IMR-90 (cell line): ENCODE measurements at places on chromosomes 5 and 9. TPM values are rescaled to one million over a fixed set of nuclear protein-coding genes. Genes with fewer than 3 reads are reported as not detected.

Gene SLC6A7
- total RNA-seq = under 0.01 TPM in 1 of 2 replicates, not detected in the other

DNA sequence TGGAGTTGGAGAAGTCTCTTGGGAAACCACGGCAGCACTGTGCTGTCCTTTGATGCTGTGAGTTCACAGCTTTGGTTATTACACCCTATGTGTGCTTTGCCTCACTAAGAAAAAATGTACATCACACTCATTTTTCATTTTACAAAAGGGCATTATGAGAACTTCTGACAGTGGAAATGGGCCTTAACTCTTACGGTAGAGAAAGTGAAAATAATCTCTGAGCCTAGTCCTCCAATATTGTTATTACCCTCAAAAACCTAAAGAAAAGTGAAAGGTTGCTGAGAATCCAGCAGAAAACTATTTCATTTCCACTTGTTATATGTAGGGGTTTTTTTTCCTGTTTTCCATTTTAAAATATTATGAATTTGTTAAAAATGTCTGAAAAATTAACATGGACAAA, 8.2 kb upstream of the OR13D1 start:
- DNase-seq = no peak

DNA sequence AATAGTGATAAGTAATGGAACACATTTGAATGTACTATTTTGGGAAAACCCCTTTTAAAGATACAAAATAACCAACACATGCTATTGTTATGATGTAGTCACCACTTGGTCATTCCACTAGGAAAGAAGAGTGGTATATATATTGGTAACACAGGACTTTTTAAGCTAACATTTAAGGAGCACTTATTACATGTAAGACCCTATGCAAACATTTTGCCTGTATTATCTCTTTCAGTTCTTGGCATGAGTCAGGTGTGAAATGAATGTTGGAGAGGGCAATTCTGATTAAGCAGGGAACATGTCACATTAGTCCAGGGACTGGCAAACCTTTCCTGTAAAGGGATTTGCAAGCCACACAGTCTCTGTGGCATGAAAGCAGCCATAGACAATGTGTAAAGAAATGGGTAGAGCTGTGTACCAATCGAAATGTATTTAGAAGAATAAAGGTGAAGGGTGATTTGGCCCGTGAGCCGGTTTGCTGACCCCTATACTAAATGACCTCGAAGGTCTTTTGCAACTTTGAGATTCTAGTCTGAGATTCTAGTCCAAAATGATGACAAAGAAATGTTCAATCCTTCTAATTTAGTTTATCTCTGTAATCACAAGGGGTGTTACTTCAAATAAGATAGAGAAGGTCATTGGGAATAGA, 15.3 kb downstream of the ABLIM3 start:
- peak; percentile 52 for DNase-seq

DNA sequence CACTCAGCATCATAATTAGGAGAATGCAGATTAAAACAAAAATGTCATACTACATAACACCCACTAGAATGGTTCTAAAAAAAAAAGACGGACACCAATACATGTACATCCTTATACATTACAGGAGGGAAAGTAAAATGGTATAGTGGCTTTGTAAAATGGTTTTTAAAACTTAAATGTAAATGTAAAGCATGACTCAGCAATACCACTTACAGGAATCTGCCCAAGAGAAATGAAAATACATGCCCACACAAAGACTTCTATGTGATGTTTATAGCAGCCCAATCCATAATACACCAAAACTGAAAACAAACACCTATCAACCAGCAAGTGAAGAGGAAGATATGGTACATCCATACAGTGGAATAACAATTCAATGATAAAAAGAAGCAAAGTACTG, 939.1 kb upstream of the ACO1 start:
- DNase-seq = no peak

- no peak for DNase-seq
Measured at GRCh38 chr9:35436933-35437332, 53.0 kb upstream of the RUSC2 start.
